ENCODE measurements at places on chromosomes 16 and 17.

DNA sequence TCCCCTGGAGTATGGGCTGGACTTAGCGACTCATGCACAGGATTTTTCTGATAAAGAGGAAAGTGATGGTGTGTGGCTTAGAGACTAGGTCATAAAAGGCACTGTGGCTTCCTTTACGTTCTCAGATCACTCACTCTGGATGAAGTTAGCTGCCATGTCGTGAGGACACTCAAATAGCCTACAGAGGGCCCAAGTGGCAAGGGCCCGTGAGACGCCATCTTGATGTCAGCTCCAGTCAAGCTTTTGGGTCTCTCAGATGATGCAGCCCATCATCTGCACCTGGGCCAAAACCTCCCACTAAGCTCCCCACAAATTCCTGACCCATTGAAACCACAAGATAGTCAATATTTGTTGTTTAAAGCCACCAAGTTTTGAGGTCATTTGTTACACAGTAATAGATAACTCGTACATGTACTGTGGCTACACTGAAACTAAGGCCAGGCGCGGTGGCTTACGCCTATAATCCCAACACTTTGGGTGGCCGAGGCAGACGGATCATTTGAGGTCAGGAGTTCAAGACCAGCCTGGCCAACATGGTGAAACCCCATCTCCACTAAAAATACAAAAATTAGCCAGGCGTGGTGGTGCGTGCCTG lies 14.7 kb downstream of the ST6GALNAC2 start:
- DNase-seq: no peak

DNA sequence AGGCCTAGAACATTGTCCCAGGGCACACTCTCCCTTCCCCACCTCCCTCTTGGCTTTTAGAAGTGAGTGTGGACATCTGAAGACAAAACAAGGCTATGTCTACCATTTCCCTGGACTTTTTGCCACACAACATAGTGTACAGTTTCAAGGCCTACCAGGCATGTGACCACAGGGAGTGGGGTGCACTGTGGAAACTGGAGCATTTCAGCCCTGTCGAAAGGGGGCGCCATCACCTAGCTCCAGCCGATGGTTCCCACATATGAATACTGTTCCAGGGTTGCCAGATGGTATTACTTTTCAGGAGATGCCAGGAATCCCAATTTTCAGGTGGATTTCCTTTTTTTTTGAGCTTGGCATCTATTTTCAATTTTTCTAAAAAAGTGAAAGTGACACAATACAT lies 140.7 kb downstream of the KATNIP start:
- no peak for DNase-seq

GRCh38 chr17:73902416-73903181 lies 258.4 kb upstream of the SDK2 start:
- no peak for DNase-seq

GRCh38 chr17:17056156-17056539 lies 13.9 kb downstream of the MPRIP start:
- DNase-seq: no peak

DNA sequence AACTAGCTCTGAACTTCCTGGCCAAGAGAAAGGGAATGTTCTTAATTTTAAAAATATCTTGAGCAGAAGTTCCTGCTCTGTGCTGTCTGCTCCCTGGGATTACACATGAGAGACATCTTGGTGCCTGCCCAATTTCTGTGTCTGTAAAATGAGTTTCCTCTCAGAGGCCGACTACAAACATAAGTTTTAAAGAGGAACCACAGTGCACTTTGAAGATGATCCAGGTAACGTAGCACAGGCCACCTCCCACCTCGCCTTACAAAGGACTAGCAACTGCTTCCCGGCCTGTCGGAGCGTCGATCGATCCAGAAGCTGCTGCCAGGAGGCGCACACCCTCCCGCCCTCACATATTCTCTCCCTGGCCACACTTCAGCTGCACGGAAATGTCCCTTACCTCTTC lies 55.0 kb upstream of the ATP2A3 start:
- DNase-seq: no peak

- DNase-seq: no peak
Measured at GRCh38 chr17:27849474-27850185, 43.5 kb downstream of the LYRM9 start.

DNA sequence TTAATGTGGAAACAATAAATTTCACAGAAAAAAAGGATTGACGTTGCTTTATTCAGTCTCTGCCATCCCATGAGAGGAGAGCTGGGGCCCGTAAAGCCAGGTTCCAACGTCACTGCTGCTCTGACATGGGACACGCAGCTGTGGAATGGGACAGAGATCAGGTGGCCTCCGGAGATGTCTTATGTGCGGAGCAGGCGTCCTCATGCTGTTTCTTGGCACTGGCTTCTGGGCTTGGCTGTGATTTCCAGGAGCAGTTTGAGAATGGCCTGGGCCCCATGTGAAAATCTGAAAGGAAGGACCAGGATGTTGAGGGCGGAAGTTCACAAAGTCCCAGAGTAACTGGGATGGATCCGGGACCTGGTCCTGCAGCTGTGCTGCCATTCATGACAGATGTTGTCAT lies 32.4 kb downstream of the NDEL1 start:
- DNase-seq: no peak

GRCh38 chr16:78474762-78475161 lies 375.3 kb downstream of the WWOX start:
- DNase-seq: no peak

GRCh38 chr16:22751685-22752084 lies 62.3 kb upstream of the HS3ST2 start:
- no peak for DNase-seq

GRCh38 chr16:86457501-86458148 lies 52.7 kb upstream of the FOXF1 start:
- DNase-seq: no peak
